ENCODE measurements at places on chromosomes 13 and 19.

DNA sequence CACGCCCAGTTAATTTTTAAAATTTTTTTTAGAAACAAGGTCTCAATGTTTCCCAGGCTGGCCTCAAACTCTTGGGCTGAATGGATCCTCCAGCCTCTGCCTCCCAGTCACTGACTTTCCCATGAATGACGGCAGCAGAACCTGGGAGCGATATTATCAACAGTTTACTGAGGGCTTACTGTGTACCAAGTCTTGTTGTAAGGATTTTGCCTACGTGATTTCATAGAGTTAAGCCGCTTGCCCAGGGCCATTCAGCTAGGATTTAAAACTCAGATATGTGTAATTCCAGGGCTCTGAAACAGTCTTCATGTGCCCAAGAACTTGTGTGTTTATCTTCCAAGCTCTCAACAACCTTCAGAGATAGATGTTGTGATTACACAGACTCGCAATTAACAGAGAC, 6.0 kb upstream of the KXD1 start:
- DNase-seq, result no peak

DNA sequence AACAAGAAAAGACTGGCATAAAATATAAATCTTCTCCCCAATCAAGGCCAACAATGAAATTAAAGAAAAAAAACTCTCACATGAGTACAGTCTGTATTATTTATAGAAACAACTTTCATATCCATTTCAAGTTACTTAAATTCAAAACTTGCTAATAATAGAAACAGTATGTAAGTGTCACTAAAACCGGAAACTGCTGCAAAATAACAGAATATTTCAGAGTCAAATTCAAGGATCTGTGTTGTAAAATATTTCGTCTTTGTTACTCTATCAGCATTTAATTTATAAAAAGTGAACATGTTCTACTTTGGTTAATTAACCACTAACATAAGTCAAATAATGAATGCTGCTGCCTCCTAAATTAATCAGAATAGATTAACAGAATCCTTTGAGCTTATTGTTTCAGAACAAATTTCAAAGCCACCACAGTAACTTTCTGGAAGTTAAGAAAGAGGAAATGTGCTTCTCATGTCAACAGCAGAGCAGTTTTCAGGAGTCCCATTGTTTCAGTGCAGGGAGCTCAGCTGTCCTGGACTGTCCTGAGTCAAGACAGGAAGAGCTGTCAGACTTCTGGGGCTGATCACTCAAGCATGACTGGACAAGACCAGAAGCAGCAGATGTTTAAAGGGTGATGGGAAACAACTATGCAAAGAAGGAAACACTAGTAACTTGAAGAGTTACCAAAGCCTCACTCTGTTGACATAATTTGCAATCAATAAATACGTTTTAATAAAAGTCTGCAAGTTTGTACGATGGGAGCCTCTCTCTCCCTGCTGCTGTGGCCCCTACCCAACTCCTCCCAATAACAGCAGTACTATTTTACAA, 76.9 kb downstream of the FOXO1 start:
- DNase-seq, result no peak

DNA sequence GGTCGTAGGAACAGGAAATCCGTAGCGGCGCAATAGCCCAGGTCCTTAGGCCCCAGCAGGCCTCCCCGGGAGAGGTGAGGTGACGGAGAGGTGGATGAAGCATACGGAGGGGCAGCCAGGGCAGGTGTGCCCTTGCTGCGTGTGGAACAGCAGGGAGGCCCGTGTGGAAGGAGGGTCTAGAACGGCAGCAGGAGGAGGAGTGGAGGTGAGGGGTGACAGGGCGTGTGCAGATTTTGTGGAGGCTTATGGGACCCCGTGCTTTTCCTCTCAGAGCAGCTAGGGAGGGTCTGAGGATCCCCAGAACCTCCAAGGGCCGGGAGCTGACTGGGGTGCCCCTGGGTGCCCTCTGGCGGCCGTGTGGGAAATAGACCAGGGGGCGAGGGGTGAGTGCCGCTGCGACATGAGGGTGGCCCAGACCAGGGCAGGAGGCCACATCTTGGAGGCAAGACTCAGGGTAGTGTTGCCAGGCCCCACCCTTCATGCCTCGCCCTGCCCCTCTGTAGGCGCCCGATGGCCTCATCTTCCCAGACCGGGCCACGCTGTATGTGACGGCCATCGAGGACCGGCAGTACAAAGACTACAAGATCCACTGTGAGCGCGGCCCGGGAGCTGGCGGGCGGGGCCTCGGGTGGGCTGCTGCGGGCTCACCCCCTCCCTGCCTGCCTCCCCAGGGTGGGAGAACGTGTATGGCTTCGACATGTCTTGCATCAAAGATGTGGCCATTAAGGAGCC, 5.0 kb upstream of the ADM5 start:
- no peak for DNase-seq

DNA sequence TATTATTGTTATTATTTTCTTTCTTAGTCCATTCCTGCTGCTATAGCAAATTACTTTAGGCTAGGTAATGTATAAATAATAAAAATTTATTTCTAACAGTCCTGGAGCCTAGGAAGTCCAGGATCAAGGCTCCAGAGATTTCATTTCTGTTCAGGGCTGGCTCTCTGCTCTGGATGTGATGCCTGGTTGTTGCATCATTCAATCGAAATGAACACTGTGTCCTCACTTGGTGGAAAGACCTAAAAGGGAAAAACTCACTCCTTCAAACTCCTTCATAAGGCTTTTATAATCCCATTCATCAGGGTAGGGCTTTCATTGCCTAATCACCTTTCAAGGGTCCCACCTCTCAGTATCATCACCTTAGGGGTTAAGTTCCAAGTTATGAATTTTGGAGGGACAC, 395.0 kb downstream of the EFNB2 start:
- no peak for DNase-seq

DNA sequence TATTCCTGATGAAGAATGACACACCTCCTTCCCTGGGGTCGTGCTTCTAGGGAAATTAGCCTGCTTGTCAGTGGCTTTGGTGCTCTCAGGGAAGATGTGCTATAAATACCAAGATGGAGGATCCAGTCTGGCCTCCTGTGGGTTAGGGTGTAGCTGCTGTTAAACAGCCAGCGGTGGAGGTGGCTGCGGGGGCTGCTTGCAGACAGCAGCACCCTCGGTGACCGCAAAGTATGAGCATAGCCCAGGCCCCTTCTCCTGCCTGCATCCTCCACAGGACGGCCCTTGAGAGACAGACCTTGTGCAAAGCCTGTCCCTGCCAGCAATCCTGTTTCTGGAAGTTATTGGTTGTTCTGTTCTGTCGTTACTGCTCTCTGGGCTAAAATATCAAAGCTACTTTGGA, 11.4 kb downstream of the VSTM2B start:
- DNase-seq, result peak; percentile 35

GRCh38 chr13:113374511-113375175, 10.7 kb upstream of the GRTP1 start:
- DNase-seq, result no peak

- DNase-seq, result no peak
Observed at GRCh38 chr19:39967561-39967960, 3.4 kb upstream of the PSMC4 start.

Data from upper lobe of right lung (tissue), 1 donor.